BJ (cell line): ENCODE measurements at places on chromosomes 12 and 14.
A peak's percentile ranks its signal among the peaks of the same experiment; 100 is the strongest.

GRCh38 chr12:113407931-113408600, 4.4 kb upstream of the SDS start:
- DNase-seq = no peak

DNA sequence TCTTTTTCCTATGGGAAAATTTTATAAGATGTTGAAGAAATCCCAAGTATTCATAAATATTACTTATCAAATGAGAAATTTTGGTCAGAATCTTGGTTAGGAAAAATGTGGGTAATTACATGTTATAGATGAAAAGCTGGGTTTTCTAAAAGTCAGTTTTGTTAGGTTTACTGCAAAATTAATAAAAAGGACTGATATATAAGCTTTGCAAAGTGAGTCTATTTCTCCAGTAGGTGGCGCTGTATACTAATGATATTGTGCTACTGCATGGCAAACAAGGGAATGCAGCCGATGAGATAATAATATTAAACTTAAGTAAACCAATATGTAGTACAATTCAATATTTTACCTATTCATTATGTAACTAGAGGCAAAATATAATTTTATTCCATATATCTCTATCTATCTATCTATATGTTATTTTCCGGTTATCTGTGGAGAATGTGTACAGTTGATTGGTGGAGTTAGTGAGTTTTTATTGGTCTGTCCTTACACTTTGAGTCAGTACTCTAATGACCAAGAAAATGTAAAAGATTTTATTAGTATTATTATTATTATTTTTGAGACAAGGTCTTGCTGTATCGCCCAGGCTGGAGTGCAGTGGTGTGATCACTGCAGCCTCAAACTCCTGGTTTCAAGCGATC, 32.9 kb downstream of the MIPOL1 start:
- peak; percentile 10 for DNase-seq

DNA sequence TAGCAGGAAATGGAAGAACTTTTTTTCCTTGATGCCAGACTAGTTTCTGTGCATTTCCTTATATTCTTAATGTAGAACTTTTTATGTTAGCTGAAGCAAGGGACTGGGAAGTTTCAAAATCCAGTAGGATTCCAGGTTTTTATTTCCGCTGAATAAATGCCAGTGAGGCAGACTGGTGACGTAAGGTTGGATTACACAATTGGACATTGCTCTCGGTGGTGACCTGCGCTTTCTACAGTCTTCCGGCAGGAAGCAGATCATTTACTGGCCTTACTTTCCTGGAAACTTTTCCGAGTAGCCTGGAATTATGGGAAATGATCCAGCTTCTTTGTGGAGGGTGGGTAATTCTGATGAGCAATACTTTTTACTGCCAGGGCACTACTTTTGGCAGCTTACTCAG, 3.6 kb downstream of the IFT43 start:
- DNase-seq = peak; percentile 21

DNA sequence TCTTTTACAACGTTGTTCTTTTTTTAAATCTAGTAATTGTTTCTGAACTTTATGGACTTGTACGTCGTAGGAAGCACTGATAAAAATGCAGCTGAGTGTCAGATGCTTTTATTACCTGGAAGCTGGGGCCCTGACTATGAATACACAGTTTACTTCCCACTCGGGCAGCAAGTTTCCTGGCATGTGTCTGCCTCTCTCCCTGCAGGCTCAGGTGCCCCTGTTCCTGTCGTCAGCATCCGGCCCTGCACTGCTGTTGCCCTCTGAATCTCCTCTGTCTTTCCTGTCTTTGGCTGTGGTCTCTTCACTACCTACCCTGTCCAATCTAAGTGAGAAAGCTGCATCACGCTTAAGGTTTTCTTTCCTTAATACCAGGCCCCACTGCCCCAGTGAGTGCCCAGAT, 75.8 kb downstream of the PELI2 start:
- no peak for DNase-seq

DNA sequence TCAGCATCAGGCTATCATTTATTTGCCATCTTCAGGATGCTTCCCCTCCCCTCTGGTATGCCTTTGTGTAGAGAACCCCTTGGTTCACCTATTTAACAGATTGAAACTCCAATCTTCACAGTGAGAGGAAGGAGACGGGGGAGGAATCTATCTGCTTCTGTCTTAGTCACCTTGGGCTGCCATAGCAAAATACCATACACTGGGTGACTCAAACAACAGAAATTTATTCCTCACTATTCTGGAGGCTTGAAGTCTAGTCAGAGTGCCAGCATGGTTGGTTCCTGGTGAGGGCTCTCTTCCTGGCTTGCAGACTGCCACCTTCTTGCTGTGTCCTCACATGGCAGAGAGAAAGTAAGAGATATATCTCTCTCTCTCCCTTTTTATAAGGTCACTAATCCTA, 13.5 kb upstream of the EML1 start:
- no peak for DNase-seq

DNA sequence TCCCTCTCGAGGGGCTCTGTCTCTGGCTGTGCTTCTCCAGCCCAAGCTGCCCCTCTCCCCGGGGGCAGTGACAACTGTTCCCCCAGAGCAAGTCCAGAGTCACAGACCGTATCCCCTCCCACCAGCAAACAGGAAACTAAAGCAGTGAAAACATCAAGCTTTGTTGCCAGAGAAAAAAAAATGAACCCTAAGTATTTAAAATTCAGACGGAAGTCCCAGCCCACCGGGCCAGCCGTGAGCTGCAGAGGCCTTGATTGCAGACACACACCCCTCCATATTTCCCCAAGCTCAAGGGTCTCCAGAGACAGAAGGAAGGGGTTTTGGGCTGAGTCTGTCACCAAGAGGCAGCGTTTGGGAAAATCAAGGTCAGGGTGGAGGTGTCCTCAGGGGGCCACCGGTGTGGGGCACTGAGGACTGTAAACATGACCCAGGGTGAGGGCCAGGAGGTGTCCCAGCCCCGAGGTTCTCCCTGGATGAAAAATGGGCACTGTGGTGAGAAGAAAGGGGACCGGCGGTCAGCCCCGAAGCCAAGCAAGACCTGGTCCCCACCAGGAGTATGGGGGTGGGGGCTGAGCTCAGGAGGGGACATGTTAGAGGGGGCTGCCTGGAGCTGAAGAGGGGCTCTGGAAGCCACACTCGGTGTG, 7.7 kb downstream of the PHETA1 start:
- no peak for DNase-seq

DNA sequence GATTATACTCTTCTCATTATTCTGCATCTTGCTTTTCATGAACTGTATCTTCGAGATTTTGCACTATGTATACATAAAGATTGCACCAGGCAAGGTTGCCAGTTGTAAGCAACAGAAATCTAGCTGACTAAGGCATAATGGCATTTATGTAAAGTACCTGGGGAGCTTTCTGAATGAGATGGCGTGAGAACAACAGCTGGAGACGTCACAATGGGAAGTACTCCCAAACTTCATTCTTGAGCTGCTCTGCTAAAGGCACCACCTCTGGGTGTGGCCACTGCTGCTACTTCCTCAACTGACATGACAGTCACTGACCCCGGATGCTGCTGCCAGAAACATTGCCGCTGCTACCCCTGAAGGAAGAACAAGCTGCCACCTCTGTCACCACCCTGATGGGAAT, 220.7 kb downstream of the NOVA1 start:
- no peak for DNase-seq

DNA sequence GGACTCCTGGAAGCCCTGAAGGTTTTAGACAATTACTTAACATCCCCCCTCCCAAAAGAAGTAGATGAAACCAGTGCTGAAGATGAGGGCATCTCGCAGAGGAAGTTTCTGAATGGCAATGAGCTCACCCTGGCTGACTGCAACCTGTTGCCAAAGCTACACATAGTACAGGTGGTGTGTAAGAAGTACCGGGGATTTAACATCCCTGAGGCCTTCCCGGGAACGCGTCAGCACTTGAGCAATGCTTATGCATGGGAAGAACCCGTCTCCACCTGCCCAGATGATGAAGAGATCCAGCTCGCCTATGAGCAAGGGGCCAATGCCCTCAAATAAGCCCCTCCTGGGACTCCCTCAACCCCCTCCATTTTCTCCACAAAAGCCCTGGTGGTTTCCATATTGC, 10.6 kb upstream of the SPPL3 start:
- DNase-seq = no peak

- no peak for DNase-seq
Measured at GRCh38 chr12:47770086-47770726, 2.8 kb upstream of the SLC48A1 start.

DNA sequence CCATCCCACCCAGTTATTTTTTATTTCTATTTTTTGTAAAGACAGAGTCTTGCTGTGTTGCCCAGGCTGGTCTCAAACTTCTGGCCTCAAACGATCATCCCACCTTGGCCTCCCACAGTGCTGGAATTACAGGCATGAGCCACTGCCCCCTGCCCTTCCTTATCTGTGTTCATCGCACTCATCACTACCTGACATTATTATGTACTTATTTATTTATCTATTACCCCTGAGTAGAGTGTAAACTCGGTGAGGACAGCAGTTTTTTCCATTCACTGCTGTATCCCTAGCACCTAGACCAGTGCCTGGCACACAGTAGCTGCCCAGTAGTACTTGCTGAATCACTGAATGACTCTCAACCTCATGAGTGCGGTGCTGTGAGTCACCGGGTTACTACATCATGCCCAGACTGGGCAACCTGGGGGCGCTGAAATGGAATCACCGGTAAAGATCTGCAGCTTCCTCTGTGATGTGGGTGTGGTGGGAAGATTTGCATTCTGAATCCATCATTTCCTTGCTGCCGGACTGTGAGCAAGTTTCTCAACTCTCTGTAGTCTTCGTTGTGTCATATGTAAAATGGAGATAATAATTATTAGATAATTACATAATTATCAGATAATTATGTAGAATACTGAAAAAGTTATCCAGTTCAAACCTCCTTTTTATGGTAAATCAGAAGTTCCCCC, 81.9 kb upstream of the USP44 start:
- DNase-seq = peak; percentile 40

DNA sequence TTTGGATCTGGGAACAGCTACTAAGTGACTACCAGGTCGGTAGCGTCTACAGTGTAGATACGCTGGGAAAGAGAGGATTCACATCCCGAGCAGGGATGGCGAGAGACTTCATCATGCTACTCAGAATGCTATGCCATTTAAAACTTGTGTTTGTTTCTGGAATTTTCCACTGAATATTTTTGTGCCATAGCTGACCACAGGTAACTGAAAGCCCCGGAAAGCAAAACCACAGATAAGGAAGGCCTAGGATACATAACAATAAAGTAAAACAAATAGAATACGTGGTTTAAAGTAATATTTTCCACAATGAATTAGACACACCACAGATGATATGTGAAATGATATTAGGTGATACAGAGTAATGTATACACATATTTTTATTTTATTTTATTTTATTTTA, 7.9 kb upstream of the HCAR1 start:
- no peak for DNase-seq

DNA sequence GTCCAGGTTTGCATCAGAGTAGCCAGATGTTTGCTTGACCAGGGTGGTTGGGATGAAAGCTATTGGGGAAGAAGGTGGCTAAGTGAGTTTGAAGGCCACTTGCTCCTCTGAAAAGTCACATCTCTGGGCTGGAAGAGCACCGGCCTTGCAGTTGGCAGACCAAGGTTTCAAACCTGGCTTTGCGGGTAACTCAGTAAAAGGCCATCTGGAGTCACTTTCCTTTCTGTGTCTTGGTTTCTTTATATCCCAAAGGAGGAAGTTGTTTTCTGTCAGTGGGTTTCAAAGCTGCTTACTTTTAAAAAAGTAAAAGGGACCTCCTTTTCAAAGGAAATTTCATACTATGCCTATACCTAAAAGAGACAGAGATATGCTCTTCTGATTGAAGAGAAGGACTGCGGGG, 26.2 kb upstream of the CMA1 start:
- DNase-seq = no peak

DNA sequence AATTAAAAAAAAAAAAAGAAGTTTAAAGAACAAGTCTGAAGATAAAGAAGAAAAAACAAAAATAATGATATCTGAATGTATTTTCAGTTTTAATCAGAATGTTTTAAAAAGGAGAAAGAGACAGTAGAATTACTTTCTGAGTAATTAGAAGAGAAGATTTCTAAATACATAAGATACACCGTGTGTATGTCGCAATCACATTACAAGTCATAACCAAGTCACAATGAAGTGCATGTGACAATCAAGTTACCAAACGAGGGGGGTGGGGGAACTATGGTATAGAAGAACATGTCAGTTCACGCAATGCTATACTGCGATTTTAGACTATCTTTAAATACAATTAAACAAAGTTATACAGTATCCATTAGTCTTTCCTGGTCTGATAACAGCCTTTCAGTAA, 1464.1 kb upstream of the FLRT2 start:
- no peak for DNase-seq

- DNase-seq = no peak
Measured at GRCh38 chr14:54343272-54344121, 53.3 kb upstream of the CDKN3 start.

GRCh38 chr14:23550812-23551265, 726 bp downstream of the ZFHX2 start:
- DNase-seq = no peak

GRCh38 chr14:99128185-99128584, 143.8 kb downstream of the BCL11B start:
- DNase-seq = no peak

GRCh38 chr12:60333461-60333860, 737.6 kb downstream of the SLC16A7 start:
- DNase-seq = no peak

GRCh38 chr12:120399531-120399930, 30.6 kb upstream of the MSI1 start:
- DNase-seq = no peak

- no peak for DNase-seq
Measured at GRCh38 chr14:77067632-77068516, 30.2 kb upstream of the CIPC start.

DNA sequence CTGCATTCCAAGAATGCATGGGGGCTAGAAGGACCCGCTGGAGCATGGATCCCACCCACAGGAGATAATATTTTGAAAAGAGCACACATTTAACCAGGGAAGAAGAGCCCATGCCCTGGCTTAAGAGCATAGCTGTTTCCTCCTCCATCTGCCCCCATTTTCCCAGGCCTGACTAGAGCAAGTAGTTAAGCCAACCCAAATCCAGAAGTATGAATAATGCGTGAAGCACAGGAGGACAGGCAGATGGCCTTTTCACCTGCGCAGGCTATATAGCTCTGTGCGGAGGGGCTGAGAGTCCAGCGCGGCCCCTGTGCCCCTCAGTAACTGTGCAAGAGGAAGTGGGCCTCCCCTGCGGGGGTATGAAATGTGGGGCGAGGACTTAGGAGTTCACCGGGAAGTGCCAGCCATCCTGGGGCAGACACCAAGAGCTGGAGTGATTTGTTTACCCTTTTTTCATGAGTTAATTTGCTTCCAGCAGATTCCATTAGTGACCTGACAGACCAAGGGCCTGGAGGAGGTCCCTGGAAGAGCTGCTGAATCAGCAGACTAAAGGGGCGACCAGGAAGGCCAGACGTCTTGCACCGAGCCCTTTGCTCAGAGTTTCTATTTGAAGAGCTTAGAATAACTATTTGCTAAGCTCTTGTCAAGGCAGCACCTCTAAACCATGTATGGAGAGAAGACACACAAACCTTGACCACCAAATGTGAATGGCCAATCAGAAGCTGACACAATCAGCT, 37.2 kb downstream of the DPF3 start:
- DNase-seq = no peak
